ENCODE measurements at places on chromosomes 4 and X. TPM values are rescaled to one million over a fixed set of nuclear protein-coding genes. Genes with fewer than 3 reads are reported as not detected.

DGKQ gene
- total RNA-seq = 10.5 TPM

LGI2 gene
- total RNA-seq = not detected

NFKB1 gene
- total RNA-seq = 36.7 TPM

ZCCHC18 gene
- total RNA-seq = 0.18 TPM

CCDC120 gene
- total RNA-seq = 1.4 TPM

YY2 gene
- total RNA-seq = 0.29 TPM

SLC34A2 gene
- total RNA-seq = not detected

ZMYM3 gene
- 16.7 TPM for total RNA-seq

PRDM8 gene
- 29.1 TPM for total RNA-seq

UNC5C gene
- 0.58 TPM for total RNA-seq

NAP1L3 gene
- total RNA-seq = 0.86 TPM

PLP2 gene
- 118 TPM for total RNA-seq

SH3RF1 gene
- 15.0 TPM for total RNA-seq

HMX1 gene
- 0.58 TPM for total RNA-seq

CRMP1 gene
- 0.58 TPM for total RNA-seq

ADH1A gene
- not detected for total RNA-seq

GAGE2A gene
- not detected for total RNA-seq

DCHS2 gene
- total RNA-seq = not detected

MAGEA8 gene
- not detected for total RNA-seq

ZNF732 gene
- total RNA-seq = 0.53 TPM

CEP44 gene
- total RNA-seq = 14.1 TPM

SPARCL1 gene
- not detected for total RNA-seq

PTCHD1 gene
- total RNA-seq = not detected

LONRF3 gene
- 0.29 TPM for total RNA-seq

SMS gene
- total RNA-seq = 174 TPM

TCEAL2 gene
- not detected for total RNA-seq

PDHA2 gene
- not detected for total RNA-seq

SLC4A4 gene
- 0.58 TPM for total RNA-seq

CXorf49 gene
- total RNA-seq = not detected

FRAS1 gene
- total RNA-seq = 1.2 TPM

REPS2 gene
- total RNA-seq = not detected

FREM3 gene
- not detected for total RNA-seq

F11 gene
- not detected for total RNA-seq

SPANXB1 gene
- total RNA-seq = not detected

SMIM10L2A gene
- not detected for total RNA-seq

FDCSP gene
- total RNA-seq = not detected

MUC7 gene
- not detected for total RNA-seq

CTAG2 gene
- not detected for total RNA-seq

SERPINA7 gene
- total RNA-seq = not detected

VCX3B gene
- not detected for total RNA-seq

RNF128 gene
- 0.18 TPM for total RNA-seq

Measured in myometrial cell (primary cell).